Activated CD4-positive, CD25-positive, alpha-beta regulatory T cell treated with anti-CD3 and anti-CD28 coated beads, Interleukin-2, amount 50 U/mL, for 16 hours (primary cell): ENCODE measurements at places on chromosomes 12 and 14.
A peak's percentile ranks its signal among the peaks of the same experiment; 100 is the strongest.

- DNase-seq, result no peak
These were observed 21.3 kb downstream of the YAF2 start for GRCh38 chr12:42216737-42217136.

- no peak for DNase-seq
These were observed 331.5 kb upstream of the NOVA1 start for GRCh38 chr14:26929361-26929760.

- DNase-seq, result no peak
These were observed 218.7 kb downstream of the DIO2 start for GRCh38 chr14:79992407-79993198.

GRCh38 chr14:97602438-97603117, 805.4 kb downstream of the VRK1 start:
- DNase-seq, result peak; percentile 30

- no peak for DNase-seq
These were observed 29.7 kb upstream of the CEBPE start for GRCh38 chr14:23148591-23149249.

DNA sequence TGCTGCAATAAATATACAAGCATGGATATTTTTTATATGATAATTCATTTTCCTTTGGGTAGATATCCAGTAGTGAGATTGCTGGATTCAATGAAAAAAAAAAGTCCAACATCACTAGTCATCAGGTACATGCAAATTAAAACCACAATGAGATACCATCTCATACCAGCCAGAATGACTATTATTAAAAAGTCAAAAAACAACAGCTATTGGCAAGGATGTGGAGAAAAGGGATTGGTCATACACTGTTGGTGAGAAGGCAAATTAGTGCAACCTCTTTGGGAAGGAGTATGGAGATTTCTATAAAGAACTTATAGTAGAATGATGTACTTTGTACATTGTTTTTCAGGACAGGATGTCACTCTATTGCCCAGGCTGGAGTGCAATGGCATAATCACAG, 531.2 kb upstream of the MGAT4C start:
- no peak for DNase-seq

DNA sequence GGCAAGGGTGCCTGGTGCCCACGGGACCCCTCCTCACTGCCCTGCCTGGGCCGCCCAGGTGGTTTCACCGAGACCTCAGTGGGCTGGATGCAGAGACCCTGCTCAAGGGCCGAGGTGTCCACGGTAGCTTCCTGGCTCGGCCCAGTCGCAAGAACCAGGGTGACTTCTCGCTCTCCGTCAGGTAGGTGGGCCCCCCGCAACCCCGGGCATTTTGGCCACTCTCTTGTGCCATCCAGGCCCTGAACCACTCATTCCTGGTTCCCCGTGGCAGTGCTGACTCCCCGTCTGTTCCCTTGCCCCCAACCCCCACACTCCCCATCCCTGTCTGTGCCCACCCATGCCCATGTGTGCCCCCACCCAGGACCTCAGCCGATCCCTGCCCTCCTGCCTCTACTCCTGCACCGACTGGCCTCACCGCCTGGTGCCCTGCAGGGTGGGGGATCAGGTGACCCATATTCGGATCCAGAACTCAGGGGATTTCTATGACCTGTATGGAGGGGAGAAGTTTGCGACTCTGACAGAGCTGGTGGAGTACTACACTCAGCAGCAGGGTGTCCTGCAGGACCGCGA, 480 bp downstream of the PTPN6 start:
- no peak for DNase-seq

DNA sequence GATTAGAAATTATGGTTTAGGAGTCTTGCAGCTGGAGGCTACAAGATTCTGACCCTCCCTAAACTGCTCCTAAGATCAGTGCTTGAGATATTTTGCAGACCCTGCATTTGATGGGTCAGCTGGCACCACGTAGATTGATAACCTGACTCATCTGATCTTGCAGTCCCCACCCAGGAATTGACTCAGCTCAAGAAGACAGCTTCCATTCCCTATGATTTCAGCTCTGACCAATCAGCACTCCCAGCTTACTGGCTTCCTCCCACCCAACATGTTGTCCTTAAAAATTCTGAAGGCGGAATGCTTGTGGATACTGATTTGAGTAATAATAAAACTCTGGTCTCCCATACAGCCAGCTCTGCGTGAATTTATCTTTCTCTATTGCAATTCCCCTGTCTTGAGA, 23.2 kb upstream of the MTHFD1 start:
- no peak for DNase-seq

DNA sequence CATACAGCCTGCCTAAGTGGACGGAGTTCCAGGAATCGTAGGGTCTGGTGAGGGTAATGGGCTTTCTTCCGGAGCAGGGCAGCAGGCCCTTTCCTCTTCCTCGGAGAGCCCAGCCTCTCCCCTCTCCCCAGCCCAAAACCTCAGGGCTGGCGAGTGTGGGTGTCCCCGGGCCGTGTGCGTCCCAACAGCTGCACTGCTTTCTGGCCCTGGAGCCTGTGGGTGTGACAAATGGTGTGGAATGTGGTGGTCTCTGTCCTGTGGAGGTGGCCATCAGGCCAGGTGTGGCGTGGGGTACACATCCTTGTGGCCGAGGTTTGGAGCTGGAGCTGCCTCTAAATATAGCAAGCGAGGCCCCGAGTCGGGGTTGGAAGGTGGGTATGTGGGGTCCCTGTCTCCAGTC, 8.5 kb downstream of the ORAI1 start:
- no peak for DNase-seq

DNA sequence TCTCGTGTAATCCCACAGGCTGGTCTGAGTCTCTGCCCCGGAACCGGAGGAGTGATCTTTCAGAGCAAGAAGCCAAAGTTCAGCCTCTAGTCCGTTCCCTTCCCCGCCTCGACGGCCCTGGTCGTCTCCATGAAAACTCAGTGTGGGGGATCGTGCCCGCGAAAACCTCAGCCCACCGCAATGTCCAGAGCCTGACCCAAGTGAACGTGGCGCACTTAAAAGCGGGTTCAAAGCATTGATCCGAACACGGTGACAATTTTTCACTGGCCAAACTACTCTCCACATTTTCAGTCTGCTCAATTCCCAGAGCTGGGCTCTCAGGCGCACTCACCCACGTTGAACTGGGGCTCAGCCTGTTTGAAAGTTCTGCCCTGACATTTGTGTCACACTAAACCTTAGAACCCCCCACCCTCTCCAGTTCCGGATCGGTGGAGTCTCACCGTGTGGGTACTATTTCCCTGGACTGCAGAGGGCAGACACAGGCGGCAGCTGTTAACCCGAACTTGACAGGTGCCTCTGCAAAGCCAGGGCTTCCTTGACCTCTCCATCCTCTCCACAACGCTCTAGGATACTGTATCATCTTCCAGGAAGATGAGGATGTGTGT, 886 bp upstream of the PRICKLE1 start:
- no peak for DNase-seq

DNA sequence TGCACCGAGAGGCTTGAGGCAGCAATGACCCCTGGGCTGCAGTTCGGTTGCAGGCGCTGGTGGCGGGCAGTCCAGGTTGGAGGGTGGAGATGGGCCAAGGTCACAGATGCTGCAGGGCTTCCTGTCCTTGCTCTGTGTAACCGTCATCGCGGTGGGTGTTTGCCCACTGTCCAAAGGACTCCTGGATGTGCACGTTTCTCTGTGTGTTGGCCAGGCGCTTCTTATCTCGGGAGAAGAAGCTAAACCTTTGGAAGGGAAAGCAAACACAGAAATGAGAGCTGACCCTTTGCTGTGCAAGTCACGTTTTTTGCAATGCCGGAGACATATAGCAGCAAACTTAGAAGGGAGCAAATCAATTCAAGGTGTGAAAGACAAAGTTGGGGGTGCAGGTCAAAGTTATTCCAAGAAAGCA, 14.5 kb downstream of the SNRNP35 start:
- DNase-seq, result no peak

DNA sequence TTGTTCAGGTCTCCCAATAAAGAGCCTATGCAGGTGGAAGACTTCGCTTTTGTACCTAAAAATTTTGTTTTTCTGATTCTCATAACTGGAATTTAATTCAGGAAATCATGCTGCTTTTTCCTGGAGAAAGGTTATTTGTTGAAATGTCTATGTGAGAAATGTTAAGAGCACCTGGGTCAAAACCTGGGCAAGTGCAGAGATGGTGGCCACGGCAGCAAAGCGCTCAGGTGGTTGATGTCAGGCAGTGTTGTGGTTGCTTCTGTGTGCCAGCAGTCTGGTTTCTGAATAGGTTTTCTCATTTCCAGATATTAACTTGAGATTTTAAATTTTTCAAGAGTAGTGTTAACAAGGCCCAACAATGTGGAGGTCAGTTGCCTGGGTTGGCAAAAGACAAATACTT, 96.2 kb downstream of the ESR2 start:
- DNase-seq, result no peak

GRCh38 chr12:10027311-10027710, 3.2 kb upstream of the CLEC9A start:
- DNase-seq, result no peak

DNA sequence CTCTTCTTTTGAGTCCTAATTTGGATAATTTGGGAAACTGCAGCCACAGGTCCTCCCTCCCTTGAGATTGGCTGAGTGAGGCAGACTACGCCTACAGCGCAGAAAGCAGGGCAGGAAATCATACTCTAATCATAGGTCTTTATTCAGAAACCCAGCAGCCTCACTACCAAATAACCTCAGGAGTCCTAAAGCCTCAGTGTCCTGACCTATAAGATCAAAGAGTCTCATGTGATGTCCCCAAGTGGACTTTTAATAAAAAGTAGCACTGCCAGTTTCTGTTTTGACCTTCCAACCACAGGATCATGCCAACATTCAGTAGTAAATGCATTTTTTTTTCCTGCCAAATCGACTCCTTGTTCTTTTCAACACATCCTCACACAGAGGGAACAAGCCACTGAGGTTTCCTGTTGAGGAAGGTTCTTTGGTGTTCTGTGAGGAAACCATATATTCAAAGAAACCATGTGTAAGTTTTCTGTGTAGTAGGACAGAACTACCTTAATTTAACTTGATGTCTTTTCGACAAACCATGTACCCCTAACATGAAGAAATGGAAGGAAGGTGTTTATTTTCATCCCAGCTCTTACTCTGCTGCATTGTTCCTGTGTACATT, 72.2 kb downstream of the VCPKMT start:
- DNase-seq, result no peak

- no peak for DNase-seq
These were observed 30.7 kb upstream of the SLC17A8 start for GRCh38 chr12:100326208-100326607.

DNA sequence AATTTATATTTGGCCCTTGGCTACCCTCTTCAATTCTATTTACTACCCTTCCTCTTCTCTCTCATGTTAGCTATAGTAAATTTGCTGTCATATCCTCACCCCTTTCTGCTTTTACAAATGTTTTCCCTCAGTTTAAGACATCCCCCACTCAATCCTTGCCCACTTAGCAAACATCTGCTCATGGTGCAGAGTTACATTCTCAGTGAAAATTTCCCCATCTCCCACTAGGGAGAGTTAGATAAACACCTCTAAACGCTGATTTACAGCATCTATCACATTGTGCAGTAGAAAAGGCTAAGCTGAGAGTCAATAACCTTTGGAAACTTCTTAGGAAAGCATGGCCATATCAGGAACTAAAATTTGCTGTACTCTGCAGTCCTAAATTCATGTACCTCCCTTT, 69.0 kb downstream of the DENND5B start:
- DNase-seq, result no peak

GRCh38 chr14:61399365-61399764, 78.0 kb downstream of the PRKCH start:
- DNase-seq, result no peak

GRCh38 chr14:27184427-27184826, 586.6 kb upstream of the NOVA1 start:
- no peak for DNase-seq

DNA sequence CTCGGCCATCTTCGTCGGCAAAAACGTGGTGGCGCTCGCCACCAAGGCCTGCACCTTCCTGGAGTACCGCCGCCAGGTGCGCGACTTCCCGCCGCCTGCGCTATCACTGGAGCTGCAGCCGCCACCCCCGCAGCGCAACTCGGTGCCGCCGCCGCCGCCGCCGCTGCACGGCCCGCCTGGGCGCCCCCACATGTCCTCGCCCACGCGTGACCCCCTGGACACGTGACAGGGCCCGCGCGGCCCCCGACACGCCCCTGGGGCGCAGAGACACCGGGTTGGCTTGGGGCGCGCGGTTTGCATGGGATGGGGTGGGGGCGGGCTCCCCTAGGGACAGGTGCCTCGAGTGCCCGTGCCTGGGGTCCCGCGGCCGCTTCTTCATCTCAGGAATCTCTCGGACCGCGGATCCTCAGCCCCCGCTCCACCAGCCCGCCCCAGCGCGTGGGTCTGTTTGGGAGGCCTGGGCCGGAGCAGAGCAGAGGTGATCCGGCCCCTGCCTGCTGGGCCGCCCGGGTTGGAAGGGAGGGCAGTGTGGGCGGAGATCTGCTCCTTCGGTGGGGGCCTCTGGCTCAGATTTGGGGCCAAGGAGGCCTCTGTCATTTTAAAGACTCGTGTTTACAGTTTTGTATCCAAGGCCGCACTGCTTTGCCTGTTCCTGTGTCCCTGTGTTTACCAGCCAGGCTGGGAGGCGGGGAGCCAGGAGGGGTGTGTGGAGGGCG, 3.3 kb downstream of the TMEM121 start:
- DNase-seq, result no peak

GRCh38 chr12:93091886-93092648, 163.0 kb upstream of the EEA1 start:
- no peak for DNase-seq

- DNase-seq, result peak; percentile 54
These were observed 38.9 kb downstream of the DAD1 start for GRCh38 chr14:22549981-22550673.

DNA sequence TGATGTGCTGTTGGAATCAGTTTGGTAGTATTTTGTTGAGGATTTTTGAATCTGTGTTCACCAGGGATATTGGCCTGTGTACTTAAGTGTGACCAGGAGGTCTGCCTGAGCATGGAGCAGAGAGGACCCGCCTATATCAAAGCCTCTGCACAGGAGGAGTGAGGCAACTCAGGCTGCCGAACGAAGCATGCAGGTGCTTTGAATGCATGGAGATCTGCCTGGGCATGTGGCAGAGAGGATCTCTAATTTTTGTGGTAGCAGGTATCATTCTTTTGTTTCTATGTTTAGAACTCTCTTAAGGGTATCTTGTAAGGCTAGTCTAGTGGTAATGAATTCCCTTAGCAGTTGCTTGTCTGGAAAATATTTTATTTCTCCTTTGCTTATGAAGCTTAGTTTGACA, 26.9 kb downstream of the RAB3IP start:
- no peak for DNase-seq

DNA sequence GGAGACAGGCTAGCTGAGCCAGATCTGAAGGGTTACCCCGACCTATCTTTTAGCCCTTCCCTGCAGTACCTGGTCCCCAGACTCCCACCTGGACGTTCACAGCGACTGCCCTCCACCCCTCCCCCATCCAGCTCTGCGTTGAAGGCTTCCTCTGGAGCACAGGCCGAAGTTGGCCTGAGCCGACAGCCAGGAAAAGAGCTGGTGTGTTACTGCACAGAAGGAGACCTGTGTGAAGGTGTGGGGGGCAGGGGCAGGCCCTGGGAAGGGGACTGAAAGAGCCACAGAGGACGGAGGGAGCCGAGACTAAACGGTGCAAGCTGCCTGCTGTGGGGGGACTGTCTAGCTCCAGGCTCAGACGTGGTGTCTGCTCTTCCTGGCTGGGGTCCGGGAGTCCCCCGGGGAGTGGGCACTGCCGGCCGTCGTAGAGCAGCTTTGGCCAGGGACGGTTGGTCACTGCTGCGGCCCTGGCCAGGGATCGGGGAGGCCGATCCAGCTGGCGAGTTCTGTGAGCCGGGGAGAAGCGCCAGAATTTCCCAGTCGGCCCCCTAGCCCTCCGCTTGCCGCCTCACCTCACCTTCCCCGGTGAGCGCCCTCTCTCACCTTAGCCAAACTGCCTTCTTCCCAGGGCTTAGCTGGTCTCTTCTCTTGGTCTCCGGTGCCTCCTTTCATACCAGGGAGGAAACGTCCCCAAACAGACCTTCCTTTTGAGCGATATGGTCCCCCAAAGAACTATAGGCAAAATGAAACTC, 899 bp upstream of the COL2A1 start:
- DNase-seq, result no peak
